ENCODE measurements at places on chromosomes 13 and 19.

DNA sequence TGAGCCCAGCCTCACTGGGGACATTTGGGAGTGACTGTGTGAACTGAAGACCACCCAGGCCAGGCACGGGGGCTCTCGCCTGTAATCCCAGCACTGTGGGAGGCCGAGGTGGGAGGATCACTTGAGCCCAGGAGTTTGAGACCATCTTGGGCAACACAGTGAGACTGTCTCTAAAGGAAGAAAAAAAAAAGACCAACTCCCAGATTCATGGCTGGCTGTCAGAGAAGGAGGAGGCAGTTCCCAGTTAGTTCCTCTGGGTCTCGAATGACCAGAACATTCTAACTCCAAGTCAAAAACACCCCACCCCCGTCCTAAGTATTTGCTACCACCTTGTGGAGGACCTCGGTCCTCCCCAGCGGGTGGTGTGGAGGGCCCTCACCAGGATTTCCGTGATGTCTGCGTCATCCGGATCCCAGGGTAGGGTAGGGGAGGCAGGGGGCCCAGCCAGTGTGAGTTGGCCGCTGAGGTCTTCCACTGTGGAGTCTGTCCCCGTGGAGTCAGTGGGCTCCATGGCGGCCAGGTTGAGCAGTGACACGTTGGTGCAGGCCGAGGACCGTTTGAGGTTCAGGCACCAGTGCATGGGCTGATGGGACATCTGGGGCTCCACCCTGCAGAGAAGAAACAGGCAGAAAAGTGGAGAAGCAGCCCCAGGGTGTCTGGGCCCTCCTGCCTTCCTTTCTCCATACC, 1.3 kb downstream of the TSKS start:
- peak; percentile 31 for DNase-seq

- DNase-seq = no peak
Observed at GRCh38 chr13:74574964-74575728, 440.9 kb upstream of the KLF12 start.

- DNase-seq = no peak
Observed at GRCh38 chr13:95740979-95741320, 64.0 kb downstream of the DNAJC3 start.

DNA sequence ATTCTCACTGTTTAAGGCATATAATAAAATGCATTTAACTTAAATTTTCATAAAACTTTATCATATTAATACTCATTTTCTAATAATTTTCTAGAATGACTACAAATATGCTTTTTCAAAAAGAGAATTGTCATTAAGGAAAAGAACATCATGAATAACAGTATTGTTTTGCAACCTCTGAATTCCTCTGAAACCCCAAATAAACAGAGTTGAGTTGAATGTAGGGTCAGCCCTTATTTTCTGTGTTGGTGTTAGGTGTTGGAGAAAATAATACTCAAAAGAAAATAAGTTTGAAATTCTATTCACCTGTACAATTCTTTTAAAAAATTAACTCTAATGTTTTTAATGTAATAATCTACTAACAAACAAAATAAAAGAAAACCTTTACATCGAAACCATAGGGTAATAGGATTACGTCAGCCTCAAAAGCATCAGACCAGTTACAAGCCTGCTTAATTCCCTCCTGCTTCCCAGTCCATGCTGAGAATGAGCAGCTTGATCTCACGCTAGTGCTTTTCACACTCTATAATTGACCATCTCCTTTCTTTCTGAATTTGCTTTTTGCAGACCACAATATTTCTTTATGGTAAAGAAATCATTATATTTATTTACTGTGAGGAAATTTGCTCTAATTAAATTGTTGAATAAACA, 160.9 kb downstream of the PCDH9 start:
- DNase-seq = no peak

DNA sequence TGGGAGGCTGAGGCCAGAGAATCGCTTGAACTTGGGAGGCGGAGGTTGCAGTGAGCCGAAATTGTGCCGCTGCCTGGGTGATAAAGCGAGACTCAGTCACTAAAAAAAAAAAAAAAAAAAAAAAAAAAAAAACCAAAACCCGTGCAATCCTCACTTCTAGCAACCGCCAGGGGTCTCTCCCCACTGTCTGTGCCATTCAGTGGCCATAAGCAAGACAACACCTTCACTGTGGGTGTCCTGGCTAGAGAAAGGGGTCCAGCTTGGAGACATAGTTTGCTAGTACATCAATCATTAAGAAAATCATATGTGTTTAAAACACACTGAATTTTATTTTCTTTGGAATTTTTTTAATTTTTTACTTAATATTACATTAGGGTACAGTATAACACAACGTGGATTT, 68.2 kb downstream of the RASL11A start:
- DNase-seq = peak; percentile 20

DNA sequence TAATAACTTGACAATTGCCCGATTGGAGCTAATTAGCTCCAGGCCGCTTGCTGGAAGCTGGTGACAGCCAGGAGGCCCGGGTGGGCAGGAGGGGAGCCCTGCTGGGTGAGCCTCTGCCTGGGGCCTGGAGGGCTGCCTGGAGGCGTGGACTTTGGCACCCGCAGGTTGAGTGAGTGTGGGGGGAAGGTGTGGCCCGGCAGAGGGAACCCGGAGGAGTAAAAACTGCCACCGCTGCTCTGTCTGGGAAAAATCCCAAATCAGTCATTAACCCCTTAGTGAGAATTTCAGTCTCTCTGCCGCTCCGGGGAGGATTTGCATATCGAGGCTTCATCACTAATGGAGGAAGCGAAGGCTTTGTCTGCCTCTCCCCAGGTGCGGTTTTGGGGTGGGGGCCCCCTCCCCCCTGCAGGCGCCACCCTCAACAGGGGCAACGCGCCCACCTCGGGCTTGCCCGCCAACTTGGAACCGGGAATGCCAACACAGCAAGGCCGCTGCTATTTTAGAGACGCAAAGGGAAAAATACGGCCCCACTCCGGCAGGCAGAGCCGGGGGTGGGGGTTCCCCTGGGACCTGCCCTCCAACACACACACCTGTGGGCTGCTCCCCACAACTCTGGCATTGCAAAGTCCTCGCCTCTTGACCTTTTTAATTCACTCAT, 6.2 kb downstream of the EFNA2 start:
- no peak for DNase-seq

DNA sequence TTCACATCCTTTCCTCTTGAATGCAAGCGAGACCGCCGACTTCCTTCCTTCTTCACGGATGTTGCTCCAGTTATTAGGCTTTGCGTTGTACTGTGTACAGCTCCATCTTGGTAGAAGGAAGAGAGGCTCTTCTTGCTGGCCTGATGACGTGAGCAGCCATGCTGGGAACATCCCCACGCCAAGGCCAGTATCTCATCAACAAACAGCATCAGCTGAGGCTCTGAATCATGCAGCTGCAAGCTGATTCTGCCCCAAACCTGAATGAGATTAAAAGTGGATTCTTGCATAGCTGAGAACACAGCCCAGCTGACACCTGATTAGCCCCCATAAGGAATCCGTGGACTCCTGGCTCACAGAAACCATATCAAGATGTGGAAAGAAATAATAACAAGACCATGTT, 809.6 kb downstream of the EFNB2 start:
- DNase-seq = no peak

- DNase-seq = peak; percentile 13
Observed at GRCh38 chr19:9914001-9914314, 22.4 kb downstream of the OLFM2 start.

DNA sequence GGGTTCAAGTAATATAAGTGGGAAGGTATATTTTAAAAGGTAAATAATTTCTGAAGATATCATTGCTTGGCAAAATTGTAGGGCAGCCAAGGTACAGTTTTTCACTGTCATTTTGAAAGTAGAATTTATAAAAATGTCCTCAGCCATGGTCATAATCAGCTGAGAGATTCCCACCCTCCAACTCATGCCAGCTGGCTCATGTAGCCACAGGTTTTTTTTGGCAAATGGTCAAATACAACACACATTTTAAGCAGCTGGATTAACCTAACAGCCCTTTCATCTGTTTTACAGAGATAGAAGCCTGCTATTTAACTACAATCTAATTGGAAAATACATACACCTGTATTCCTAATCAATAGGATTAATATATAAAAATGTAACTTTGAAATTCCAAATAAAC, 619.2 kb upstream of the SGCG start:
- no peak for DNase-seq

- DNase-seq = no peak
Observed at GRCh38 chr13:109403012-109403421, 383.4 kb downstream of the IRS2 start.

All from lung microvascular endothelial cell (primary cell).